ENCODE measurements at places on chromosomes 16 and 17.

DNA sequence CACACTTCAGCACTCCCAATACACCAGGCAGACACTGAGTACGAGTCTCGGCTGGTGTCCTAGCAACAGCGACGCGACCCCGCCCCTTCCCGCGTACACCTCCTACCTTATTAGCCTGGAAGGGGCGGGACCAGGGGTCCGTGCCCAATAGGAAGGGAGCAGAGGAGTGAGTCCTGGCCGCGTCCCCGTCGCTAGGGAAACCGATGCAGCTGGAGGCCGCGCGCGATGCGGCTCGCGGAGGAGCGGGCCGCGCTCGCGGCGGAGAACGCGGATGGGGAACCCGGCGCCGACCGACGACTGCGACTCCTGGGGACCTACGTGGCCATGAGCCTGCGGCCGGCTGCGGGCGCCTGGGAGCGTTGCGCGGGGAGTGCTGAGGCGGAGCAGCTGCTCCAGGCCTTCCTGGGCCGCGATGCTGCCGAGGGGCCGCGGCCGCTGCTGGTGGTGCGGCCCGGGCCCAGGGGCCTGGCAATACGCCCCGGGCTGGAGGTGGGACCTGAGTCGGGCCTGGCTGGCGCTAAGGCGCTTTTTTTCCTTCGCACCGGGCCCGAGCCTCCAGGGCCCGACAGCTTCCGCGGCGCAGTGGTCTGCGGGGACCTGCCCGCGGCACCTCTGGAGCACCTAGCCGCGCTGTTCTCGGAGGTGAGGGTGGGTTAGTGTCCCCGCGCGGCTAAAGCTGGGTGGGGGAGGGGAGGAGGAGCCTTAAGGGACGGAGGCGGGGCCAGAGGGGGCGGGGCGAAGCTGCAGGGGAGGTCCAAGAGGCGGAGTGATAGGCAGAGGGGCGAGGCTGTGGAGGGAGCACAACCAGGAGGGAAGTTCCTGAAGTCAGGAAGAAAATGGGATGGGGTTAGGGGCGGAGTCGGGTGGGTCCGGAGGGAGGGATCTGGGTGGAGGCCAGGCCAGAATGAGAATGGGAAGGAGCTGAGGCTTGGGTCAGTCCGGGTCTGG, at the start of gene DNAH9:
Gene DNAH9 (plus strand): TSS at position 197 of the 948 bp plus-strand sequence. CDS start 29 bp downstream, at position 226.
- no peak for DNase-seq

DNA sequence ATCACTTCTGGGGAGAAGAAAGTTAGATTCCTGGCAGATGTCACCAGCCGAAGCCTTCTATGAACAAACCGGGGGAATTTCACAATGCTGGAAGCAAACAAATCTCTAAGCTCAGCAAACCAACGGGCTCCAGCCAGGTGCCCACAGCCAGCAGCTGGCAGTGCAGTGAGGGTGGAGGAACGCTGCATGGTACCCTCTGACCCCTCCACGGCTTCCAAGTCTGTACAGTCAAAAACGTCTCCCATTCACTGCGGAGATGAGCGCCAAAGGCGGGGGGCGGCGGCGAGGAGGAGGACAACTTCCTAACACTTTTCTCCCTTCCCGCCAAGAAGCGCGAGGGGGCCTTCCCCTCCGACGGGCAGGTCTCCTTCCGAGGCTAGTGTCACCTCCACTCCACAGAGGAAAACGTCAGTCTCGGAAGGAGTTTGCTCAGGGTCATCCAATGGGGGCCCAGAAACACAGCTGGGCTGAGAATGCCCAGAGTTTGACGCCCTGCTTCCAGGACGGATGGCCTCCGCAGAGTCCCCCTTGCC, 924 bp downstream of the ZNF598 start:
- DNase-seq: no peak

GRCh38 chr17:54945671-54946070, 22.8 kb downstream of the COX11 start:
- DNase-seq: no peak

GRCh38 chr16:79638386-79638785, 37.8 kb upstream of the MAF start:
- no peak for DNase-seq

DNA sequence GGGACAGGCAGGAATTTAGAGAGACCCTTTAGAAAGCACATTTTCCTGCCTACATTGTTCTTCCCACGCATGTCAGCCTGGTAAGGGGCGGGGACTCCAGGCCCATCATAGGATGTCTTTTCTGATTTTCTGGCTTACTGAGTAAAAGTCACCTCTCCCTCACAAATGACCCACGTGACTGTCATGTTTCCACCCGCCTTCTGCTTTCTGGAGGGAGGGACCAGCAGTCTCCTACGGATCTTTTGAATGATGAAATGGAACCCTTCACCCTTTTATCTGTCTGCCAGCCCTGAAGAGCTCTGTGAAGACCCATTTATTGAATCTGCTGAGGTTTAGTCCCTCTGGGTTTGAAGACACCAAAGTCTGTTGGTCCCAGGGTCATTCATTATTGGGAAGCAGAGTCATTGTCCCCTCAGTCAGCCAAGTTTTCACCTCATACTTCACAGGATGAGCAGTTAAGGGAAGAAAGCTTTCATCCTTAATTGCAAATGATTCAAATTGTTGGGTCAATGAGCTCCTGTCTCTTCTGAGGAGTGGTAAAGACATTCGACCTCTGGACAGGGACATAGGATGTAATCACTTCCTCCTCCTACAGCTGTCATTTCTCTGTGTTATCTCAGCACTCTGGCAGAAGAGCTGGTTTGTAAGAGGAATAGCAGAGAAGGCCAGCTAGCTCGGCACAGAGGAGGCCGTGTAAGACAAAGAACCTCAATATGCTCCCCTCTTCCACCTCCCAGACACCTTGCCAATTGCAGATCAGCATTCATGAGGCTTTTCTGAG, 446.1 kb downstream of the HS3ST3B1 start:
- DNase-seq: no peak

- DNase-seq: no peak
These were observed 702 bp upstream of the ALDH3A1 start for GRCh38 chr17:19748807-19749193.

- DNase-seq: no peak
These were observed 65.1 kb upstream of the ALOX12 start for GRCh38 chr17:6930749-6931148.

DNA sequence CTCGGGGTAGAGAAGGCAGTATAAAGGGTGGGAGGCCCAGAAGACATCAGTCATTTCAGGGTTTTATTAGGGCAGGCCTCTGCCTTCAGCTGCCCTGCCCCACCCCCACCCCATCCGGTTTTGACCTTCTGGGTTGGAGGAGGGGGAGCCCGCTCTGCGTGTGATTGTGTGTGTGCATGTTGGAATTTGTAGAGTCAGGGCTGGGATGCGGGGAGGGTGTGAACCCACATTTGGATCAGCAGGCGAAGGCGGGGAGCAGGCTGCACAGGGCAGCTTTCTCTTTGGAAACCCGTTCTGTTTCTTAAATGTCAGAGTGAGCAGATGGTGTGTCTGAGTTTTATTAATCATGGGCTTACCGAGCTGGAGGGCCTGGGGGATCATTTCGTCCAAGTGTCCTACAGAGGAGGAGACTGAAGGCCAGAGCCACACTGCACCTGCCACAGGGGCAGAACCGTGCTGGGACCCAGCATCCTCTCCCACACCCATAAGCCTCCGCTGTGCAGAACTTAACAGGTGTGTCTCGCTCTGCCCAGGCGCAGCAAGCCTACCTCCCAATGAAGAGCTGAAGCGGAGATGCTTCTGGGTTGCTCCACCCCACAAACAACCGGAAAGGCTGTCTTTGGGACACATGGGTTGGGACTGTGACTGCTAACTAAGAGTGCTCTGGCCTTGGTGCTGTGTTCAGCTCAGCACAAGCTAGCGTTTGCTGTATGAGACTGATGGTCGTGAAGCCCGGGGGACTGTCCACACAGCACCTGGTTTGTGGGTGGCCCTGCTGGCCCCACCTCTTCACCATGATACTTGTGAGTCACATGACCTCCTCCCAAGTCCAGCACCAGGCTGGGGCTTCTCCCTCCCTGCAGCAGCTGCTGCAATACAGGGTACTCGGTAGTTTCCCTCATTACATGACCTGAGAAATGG, 70.9 kb upstream of the GSE1 start:
- no peak for DNase-seq

- DNase-seq: peak; percentile 64
These were observed at the start of gene FBXO31 for GRCh38 chr16:87383505-87384161. TSS of gene FBXO31 (minus strand) at chr16:87383776. CDS start at chr16:87383744, 32 bp downstream.

GRCh38 chr16:57316390-57317017, 32.0 kb upstream of the PLLP start:
- DNase-seq: peak; percentile 84

DNA sequence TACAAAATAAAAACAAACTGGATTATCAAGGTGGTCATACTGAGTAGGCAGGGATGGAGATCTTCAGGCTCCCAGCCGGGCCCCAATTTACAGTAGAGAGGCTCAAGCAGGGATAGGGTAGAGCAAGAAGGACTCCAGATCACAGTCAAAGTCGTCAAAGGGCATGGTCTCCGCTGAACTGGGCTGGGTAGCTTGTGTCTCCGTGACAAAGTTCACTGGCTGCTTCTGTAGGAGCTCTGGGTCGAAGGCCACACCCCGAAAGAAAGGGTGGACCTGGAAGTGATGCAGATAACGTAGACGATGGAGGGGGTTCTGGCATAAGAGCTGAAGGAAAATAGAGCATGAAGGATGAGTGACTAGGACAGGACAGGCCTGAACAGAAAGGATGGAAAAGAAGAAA, 3.6 kb downstream of the RSKR start:
- DNase-seq: no peak

GRCh38 chr16:81632392-81633146, 146.5 kb upstream of the PLCG2 start:
- no peak for DNase-seq

DNA sequence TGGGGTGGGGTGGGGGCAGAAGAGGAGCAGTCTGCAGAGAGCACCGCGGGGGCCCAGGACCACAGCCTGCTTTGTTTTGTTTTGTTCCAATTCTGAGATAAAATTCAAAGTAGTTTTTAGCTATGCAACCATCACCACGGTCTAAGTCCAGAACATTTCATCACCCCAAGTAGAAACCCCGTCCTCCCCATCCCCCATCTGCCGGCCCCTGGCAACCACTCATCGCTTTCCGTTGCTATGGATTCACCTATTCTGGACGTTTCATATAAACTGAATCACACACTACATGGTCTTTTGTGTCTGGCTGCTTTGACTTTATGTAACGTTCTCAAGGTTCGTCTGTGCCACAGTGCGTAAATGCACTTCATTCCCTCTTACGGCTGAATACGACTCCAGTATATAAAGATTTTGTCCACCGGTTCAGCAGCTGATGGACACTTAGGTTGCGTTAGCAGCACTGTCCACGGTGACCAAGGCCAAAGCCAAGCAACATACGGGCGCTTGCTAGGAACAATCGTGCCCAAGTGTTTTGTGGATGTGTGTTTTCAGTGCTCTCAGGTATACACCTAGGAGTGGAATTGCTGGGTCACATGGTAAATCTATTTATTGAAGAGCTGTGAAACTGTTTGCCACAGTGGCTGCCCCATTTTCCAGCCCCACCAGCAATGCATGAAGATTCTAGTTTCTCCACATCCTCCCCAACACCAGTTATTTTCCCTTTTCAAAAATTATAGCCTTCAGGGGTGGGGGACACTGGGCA, 27.7 kb upstream of the RASD1 start:
- DNase-seq: no peak

- no peak for DNase-seq
These were observed 3.7 kb upstream of the TMEM231 start for GRCh38 chr16:75559564-75560372.

DNA sequence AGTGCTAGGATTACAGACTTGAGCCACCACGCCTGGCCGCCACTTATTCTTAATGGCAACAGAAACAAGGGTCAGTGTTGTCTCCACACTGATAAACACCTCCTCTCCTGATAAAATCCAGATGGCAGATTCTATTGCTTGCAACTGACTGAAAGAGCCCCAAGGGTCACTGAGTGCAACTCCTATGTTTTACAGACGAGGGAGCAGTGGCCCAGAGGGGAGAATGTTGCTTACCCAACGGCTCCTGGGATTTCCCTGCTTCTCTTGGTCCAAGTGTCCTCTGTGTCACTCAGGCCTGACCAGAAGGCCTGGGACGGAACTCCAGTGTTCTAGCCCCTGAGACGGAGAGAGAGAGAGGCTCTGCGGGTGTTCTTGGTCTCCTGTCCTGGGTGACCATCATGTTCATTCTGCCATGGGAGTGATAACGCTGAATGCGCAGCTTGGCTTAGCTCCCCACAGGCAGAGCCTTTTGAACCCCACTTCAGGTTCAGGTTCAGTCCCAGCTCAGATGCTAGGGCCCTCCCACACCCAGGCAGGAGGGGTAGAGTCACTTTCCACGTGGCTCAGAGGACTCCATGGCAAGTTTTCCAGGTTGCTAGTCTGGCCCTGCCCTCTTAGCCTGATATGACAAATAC, 77.3 kb upstream of the NLRP1 start:
- no peak for DNase-seq

DNA sequence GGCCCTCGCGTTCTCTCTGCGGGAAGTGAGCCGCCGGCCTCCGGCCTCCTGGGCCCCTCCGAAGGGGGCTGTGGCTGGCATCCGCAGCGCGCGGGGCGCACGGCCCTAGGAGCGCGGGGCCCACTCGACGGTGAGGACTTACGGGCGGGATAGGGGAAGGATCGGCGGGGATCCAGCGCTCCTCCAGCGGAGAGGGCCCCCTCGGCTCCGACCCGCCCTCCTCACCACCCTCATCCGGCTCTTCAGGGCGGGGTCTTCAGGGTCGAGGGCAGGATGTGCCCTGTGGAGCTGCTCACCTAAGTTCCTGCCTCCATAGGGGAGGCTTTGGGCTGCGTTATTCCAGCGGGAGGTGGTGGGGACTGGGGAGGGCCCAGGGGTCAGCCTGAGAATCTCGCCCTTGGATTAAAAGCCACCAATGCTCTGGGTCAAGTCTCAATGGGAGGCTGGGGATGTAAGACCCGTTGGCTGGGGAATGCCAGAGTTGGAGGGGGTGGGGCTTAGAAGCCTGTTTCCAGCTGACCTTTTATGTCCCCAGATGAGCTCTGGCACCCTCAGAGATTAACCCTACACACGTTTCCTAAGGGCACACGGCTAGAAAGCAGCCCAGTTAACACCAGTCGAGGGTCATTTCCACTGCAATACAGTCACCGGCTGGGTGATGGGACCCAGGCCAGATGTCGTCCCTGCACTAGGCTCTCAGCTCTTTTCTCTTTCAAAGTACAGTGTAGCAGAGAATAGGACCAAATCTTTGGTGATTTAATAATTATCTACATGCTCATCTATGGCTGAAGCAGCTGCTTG, 13.4 kb downstream of the TBX2 start:
- no peak for DNase-seq

DNA sequence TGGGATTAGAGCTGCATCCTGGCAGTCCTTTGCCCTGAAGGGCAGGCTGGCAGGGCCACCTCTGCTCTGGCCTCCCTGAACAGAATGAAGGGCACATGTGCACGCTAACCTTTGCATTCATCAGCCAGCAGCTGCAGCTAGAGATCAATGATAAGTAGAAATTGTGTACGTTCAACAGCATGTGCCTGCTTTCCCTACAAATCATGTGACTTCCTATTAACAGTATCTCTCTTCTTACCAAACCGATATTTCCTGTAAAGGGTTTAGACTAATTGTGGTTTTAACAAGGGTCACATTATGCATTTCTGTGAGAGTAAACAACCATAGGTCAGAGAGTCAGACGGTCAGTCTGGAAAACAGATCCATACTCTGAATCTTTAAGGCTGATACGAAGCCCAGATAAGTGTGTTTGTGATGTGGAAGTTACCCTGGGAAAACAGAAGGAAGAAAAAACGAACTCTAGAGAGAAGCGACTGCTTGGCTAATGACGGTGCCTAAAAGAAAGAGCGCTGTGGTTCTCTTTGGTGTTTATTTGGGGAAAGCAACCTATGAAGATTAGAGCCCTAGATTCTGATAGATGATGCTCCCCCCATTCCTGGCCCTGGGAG, 219.4 kb downstream of the MAF start:
- DNase-seq: no peak

Data from AG09309 (cell line).